ENCODE measurements at places on chromosomes 6 and 20. TPM values are rescaled to one million over a fixed set of nuclear protein-coding genes. Genes with fewer than 3 reads are reported as not detected.

The SLC22A2 gene
- total RNA-seq: not detected

The KATNA1 gene
- 27.5 TPM for total RNA-seq

The BMP5 gene
- not detected for total RNA-seq

The DNAH8 gene
- total RNA-seq: not detected

The ANGPT4 gene
- 0.05 TPM for total RNA-seq
